Endothelial cell of umbilical vein (primary cell): ENCODE measurements at places on chromosomes 1 and 21. TPM values are rescaled to one million over a fixed set of nuclear protein-coding genes. Genes with fewer than 3 reads are reported as not detected.

GRCh38 chr21:43812139-43812821 is 22.9 kb downstream of the RRP1 start:
- peak; percentile 26 for DNase-seq

DNA sequence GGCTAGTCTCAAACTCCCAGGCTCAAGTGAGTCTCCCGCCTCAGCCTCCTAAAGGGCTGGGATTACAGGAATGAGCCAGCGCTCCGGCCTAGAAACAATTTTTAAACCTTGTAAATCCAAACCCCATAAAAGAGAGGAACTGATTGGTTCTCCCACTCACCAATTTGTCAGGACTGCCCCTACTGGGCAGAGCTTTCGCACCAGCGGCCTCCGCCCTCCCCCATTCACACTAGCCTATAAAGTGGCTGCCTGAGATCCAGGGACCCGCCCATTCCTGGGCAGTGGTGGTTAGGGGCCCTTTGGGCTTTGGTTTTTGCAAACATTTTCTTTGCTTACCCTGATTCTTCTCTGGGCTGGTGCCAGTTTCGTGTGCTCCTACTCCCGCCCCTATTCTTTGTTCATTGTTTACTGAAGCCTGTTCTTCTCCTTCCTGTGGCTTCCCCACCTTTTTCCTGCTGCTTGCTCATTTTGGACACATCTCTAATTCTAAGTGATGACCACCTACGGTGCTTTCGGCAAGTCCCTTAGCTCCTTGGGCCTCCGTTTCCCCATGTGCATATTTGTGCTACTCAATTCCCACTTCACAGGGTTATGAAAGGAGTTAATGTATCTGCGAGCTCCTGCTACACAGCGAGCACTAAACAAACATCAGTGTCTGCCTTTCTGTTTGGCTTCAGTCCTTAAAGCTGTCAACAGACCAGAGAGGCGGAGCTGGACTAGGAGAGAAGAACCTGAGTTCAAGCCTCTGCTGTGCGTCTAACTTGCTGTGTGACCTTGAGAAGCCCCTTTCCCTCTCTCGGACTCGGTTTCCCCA is 39.8 kb upstream of the CLIC4 start:
- peak; percentile 97 for DNase-seq

- DNase-seq, result no peak
Observed at GRCh38 chr1:74650561-74650960, 23.0 kb downstream of the ERICH3 start.

GRCh38 chr1:185322636-185323035 is 5.6 kb upstream of the IVNS1ABP start:
- DNase-seq, result no peak

GRCh38 chr1:52424813-52425212 is 20.4 kb downstream of the PRPF38A start:
- no peak for DNase-seq

DNA sequence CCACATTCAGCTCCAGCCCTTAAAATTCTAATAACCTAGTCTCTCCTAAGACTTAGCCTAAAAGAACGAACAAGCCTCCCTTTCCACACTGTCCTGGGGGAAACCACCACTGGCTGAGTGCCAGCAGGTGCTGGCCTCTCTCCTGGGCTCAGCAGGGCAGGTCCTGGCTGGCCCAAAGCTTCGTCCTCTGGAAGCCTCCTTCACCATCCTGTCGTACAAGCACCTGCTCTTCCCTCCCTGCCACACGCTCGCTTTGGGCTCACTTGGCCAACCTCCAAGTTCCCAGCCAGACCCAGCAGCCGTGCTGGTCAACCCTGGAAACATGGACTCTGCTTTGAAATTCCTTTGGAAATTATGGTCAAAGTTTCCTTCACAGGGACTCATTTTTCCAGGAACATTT is 58.2 kb upstream of the SLC25A33 start:
- no peak for DNase-seq

GRCh38 chr1:43522431-43522775 is 8.3 kb upstream of the PTPRF start:
- DNase-seq, result no peak

- no peak for DNase-seq
Observed at GRCh38 chr1:100523038-100523652, 14.8 kb upstream of the GPR88 start.

GRCh38 chr1:17865912-17866739 is 111.0 kb downstream of the ACTL8 start:
- no peak for DNase-seq

- DNase-seq, result no peak
Observed at GRCh38 chr21:45390831-45391742, 13.9 kb upstream of the COL18A1 start.

DNA sequence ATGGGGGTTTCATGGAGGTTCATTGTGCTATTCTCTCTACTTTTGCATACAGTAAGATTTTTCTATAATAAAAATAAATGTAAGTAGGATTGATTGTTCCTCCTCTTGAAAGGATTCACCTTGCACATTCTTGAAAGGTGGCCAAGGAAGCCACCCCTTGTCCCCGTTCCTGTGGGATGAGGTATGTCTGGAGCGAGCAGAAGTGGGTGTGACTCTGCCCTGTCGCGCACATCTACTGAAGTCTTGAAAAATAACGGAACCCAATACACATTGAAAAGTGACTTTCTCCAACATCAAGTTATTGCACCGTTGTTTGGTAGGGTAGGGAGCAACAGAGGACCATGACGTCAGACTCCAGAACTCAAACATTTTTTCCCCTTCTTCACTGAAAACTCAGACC is 46.8 kb upstream of the USP1 start:
- DNase-seq, result no peak

The FAM167B gene
- 2.0 and 5.6 TPM in 2 replicates for total RNA-seq

The SAMD13 gene
- total RNA-seq, result 3.9 and 4.8 TPM in 2 replicates

The ARV1 gene
- 10.7 and 12.5 TPM in 2 replicates for total RNA-seq

The MATN1 gene
- 0.29 TPM in 1 of 2 replicates, not detected in the other for total RNA-seq

The EXO1 gene
- 19.8 and 23.5 TPM in 2 replicates for total RNA-seq

The TDRD5 gene
- not detected in 2 replicates for total RNA-seq

The SLC9A1 gene
- total RNA-seq, result 59.2 and 60.5 TPM in 2 replicates

The ATP1A2 gene
- total RNA-seq, result not detected in 2 replicates

The SMG7 gene
- total RNA-seq, result 42.1 and 47.1 TPM in 2 replicates

The GRIK3 gene
- not detected in 2 replicates for total RNA-seq
